Posterior vena cava (tissue), 2 donors: ENCODE measurements at places on chromosomes 11 and 22.

- DNase-seq = no peak
These were observed 83.6 kb upstream of the PRR5 start for GRCh38 chr22:44618400-44618799.

DNA sequence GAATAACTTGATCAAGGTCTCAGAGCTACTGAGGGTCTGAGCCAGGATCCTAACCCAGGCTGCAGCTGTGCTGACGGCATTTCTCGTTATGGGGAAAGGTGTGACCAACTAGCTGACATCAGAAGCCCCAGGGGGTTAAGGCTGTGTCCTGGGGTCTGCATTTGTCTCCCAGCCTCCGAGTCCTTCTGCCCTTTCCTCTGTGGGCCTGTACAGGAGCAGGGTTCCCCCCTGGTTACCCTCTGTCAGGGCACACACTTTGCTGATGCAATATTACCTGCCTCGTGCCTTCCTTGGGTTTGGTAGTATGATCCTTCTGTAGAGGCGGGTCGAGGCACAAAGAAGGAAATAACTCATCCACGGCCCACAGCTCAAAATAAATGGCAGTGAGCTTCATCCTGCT is 183.0 kb downstream of the TBC1D22A start:
- no peak for DNase-seq

GRCh38 chr11:66718320-66718971 is 10.6 kb downstream of the SPTBN2 start:
- no peak for DNase-seq

DNA sequence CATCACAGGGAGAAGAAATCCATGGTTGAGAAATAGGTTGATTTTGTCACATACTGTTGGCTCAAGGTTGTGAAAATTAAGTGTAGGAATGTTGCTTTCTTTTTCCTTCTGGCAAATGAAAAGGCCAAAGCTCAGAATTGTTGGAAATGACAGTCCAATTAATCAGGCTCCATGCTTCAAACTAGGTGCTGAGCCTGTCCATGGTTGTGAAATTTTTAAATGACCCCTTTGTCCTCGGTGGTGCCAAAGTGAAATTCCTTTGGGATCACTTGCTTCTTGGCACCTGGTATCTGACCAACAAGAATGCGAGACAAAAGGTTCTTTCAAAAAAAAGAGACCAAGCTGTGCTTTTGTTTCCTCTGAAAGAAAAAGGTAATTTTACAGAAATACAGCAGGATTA is 451.9 kb downstream of the ETS1 start:
- no peak for DNase-seq

DNA sequence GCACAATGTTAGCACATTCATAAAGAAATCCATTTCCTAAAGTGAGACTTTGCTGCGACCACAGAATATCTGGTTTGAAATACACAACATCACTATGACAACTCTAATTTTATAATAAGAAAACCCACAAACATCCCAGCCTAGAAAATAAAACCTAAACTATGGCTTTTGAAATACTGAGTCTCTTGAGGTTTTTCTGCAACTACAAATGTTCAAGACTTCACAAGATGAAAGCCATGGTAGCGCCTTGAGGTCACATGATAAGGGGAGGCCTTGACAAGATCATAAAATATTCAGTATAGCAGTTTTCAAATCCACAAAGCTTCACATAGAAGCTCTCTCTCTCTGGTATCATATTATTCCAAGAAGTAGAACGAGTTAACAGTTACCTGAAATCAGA is 126.8 kb downstream of the MPPED2 start:
- no peak for DNase-seq

DNA sequence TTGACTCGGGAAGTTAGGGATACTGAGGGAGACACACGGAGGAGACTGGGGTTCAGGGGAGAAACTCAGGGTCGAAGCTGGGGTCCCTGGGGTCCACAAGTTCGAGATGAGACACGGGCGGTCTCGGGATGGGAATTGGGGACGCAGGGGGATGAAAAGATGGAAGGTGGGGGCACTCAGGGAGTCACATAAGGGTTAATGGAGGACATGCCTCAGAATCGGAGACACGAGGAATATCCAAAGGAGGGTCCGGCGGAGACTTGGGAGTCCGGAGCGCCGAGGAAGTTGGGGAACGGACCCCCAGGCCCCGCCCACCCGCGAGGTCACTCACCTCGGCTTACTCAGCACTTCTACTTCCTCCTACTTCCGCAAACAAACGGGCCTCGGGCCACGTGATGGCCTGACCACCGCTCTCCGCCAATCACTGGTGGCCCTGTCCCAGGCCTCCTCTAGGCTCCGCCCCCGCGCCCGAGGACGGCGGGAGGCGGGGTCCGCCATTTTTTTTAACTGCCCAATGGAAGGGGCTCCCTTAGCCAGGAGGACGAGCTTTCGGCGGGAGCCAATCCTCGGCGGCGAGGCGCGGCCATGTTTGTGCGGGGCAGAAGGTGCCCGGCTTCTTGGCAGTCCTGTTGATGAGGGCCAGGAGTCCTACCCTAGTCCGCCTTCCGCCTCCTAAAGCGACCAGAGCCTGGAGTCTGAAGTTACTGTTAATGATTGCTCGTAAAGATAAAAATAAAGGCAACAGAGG is at the start of gene PLA2G6:
PLA2G6 (minus strand) TSS at position 378 of the 748 bp plus-strand sequence. CDS start 12,404 bp downstream, outside the sequence.
- peak; percentile 100 for DNase-seq
